ENCODE measurements at places on chromosomes 6 and 20.
A peak's percentile ranks its signal among the peaks of the same experiment; 100 is the strongest.

DNA sequence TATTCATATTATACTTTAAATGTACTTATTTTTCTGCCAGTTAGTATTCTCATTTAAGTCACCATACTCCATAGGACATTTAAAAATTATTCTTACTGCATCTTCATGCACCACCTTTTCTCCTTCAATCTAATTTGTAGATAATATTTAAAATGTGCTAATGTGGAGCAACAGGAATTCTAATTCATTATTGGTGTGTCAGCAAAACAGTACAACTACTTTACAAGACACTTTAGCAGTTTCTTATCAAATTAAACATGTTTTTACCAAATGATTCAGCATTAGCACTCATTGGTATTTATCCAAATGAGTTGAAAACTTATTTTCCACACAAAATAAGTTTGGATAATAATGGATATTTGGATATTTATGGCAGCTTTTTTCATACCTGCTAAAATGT lies 1041.8 kb upstream of the ADGRB3 start:
- no peak for DNase-seq

GRCh38 chr20:42959996-42960395 lies 229.7 kb downstream of the PTPRT start:
- DNase-seq, result no peak

GRCh38 chr6:123007885-123008284 lies 11.8 kb downstream of the CLVS2 start:
- DNase-seq, result no peak

DNA sequence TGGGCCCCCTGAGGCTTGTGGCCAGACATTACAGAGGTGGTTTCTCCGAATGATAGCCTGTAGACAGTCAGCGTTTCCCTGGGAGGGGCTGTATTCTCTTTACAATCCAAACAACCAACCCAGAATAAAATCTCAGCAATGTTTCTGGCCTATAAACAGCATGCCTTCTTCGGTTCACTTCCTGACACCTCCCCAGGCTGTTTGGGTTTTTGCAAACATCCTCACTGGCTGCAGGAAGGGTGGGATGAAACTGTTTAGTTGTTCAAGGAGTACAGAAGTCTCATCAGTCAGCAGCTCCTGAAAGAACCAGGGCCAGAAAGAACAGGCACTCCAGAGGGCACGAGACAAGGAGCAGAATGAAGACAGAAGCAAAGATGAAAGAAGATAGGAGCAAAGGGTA lies 350.0 kb downstream of the QKI start:
- no peak for DNase-seq

GRCh38 chr6:140485740-140486449 lies 1111.4 kb upstream of the CITED2 start:
- no peak for DNase-seq

DNA sequence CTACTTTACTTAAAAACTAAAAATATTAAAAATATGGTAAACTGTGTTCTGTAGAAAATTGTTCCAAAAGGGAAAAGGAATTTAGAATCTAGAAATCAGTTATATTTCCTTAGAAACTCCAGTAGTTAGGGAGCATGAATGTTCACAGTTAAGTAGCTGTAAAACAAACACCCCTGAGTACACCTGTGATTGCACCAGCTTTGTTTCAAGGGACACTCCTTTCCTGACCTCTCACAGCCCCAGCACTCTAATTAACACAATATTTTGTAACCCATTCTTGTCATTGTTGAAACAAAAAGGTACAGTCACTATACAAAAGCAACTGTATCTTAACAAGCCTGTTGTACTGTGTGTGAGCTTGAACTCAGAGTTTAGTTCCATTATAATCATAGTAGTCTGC lies 72.3 kb downstream of the NCOA7 start:
- DNase-seq, result no peak

DNA sequence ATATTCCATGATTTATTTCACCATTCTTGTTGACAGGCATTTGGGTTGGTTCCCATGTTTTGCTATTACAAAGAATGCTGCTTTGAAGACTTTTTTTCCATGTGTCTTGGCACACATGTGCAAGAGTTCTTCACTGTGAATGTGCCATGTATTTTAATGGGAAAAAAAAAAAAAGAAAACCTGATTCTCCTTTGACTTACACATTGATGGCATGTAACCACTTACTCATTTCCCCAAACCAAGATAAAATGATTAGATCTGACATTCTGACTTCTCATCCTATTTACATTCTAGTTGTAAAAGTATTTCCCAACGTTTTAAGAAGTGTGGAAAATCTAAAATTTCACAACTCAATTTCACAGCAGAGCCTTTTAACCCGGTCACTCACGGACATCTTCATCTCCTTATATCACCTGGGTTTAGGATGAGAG lies 4.4 kb downstream of the CAP2 start:
- no peak for DNase-seq

GRCh38 chr20:47796971-47797370 lies 11.7 kb upstream of the SULF2 start:
- DNase-seq, result no peak

DNA sequence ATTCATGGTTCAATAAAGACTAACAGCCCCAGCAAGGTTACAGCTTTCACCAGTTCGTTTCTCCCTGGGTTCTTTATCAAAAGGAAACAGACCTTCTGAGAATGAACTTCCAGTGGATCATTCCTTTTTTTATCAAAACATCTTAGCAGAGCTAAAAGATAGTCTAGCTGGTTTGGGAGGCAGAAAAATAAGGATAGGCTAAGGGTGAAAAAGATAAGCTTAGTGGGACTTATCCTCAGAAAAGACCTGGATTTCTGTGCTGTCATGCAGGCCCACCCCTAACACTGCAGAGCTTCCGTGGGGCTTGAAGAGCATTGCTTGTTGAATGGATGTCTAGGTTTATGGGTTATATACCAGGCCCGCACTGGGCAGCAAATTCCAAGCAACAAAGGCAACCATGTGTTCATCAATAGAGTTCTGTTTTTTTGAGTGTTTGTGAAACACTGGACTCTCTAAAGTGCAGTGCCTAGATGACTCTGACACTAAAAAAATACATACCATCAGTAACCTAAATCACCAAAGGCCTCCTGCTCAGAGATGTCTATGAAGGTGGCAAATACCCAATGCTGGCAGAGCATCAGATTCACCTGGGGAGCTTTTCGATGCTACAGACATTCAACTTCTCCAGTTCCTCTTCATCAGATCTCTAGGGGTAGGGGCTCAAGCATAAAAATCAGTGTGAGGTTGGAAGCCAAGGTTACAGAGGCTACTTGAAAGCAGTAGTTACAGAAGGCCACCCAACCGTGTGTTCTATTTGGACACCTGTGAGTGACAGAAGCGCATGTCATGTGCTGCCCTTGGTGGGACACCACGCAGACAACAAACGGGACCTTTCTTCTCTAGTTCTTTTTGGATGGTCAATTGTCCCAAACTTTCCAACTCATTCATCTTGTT lies 53.0 kb downstream of the TNFAIP3 start:
- DNase-seq, result no peak

- DNase-seq, result no peak
Observed at GRCh38 chr6:132054525-132054924, 103.4 kb upstream of the CCN2 start.

DNA sequence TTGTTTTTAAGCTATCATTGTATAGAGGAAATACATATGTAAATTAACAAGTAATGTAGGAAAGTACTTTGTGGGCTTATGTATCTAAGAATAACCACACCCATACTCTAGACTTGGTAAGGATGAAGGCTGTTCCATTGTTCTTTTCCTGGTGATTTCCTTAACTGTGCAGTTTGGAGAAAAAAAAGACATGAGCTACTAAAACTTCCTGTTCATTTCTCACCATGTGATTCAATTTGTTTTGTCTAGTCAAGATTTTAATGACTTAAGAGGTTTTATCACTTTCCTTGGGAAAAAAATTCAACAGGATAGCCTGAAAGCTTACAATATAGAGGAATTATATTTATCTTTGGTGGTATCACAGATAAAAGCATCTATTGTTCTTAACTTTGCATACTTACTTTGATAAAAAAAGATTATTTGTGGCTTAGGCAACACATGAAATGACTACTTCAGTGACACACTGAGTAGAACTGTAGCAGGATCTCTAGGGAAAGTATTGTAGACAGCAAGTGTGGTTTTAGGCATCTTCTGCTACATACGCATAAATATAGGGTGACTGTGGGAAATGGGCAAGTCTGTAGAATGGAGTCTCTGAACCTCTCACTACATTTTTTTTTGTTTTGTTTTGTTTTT lies 80.3 kb downstream of the GJA1 start:
- no peak for DNase-seq

DNA sequence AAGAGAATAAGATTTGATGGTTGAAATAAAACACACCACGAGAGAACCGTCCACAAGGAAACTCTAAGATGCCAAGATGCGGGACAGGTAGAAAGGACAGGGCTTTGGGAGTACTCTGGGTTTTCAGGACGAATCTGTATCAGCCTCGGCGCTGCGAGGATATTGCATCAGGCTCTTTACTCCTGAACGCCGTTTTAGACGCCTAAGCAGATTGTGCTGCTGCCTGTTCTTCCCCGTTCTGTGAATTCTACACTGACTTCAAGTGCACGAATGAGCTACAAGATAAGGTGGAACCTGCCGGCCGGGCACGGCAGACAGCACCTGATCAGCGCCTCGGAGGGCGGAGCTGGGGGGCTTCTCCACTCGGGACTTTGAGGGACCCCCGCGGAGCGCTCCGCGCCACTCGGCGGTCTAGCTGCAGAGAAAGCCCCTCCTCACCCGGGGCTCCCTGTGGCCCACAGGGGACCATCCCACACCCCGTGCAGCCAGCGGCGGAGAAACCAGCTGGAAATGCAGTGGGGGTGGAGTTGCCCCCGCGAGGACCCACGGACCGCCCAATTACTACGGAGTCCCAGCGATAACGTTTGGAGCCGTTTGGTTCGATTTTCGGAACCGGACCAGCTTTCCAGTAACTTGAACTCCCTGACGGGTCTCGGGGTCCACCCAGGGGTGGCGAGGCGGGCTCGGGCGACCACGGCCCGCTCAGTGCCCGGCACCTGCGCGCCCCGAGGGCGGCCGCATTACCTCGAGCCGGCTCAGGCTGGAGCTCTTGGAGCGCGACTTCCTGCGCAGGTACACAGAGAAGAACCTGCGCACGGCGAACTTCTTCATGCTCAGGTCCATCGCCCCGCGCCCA lies 646 bp downstream of the RPS6KA2 start:
- DNase-seq, result peak; percentile 12

DNA sequence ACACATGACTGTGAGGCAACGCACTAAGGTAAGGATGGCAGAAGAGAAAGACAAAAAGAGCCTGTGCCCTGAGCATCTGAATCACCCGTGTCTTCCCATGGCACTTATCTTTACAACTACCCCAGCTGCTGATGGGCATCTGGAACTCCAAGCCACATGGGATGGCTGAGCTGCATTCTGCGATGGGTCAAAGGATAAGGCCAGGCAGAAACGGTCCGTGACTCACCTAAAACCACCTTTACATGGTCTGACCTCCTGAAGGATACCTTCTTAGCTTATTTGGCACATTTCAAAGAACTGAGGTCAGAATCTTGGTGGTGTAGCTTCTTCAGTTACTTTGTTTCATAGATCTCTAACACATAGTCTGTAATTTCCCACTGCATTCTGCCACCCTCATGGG lies 99.7 kb downstream of the DNAH8 start:
- no peak for DNase-seq
